Activated T-cell treated with anti-CD3 and anti-CD28 coated beads for 4 hours (primary cell): ENCODE measurements at places on chromosomes 6 and 20.
A peak's percentile ranks its signal among the peaks of the same experiment; 100 is the strongest.

DNA sequence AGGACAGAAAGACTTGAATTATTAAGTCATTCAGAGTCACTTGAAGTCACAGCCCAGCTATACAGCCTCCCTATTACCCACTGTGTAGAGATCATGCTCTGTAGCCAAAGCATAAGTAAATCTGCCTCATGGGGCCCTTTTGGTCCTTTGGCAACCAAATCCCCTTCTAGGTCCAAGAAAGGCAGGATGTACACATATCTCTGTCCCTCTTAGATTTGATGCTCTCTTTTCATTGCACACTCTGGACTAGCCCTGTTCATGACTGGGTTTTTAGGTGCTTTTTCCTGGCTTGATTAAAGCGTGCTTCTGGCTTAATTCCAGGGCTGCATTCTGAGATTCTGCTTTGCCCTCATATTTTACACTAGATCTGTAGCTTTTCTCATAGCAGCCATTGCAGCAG is 296.8 kb downstream of the TENT5A start:
- no peak for DNase-seq

GRCh38 chr6:13252790-13253189 is 75.5 kb downstream of the TBC1D7 start:
- no peak for DNase-seq

GRCh38 chr6:144013486-144013909 is 5.4 kb upstream of the PLAGL1 start:
- peak; percentile 52 for DNase-seq

DNA sequence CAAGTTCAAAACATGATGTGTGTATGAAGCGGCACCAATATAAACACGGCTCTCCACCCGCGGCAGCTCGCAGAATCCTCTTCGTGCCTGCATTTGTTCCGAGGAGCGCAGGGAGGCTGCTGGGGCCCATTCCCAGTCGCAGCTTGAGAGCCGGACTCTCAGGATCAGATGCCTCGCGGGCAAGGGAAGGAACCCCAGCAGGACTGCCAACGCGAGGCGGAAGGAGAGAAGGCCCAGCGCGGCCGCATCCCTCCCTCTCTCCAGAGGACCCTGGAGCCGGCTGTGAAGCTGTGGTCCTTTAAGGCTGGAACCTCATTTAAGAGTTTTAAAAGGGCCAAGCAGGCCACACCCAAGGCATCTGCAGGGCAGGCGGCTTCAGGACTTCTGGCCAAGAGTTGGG is 44.2 kb upstream of the ZBP1 start:
- no peak for DNase-seq

GRCh38 chr6:133964052-133964451 is 11.0 kb downstream of the TBPL1 start:
- DNase-seq, result no peak
